ENCODE measurements at places on chromosomes 12 and 14.
A peak's percentile ranks its signal among the peaks of the same experiment; 100 is the strongest.

DNA sequence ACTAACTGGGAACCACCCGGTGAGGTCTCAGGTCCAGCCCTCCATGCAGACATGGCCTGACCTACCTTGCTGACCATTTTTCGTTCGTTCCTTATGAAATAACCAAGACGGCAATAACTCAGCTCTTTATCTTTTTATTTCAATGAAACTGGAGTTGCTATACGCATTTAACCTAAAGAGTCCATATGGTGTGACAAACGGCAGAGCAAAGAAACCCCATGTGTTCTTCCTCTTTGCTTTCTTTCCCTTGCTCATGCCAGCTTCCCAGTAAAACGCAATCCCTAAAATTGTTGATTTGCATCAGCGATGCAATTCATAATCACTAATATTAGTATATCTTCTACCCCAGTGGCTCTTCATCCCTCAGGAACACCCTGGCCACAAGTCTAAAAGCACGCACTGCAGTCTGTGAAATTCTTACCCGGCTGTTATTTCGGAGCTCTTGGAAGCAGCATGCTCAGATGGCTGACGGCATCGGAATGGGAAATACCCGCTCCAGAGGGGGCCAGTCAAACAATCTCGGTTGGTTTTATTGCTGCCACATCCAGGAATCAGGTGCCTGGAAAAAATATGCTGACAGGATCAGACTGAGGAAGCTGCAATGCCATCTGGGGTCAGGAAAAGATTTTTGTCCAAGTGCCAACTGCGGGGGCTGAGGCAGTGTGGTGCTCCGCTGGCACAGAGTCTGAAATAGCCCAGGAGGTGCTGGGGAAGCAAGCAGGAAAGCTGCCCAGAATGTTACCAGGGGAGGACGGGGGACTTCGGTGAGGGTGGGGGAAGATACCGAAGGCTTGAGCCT is 28.2 kb upstream of the KCNA1 start:
- DNase-seq, result no peak

- no peak for DNase-seq
Observed at GRCh38 chr12:94803939-94804338, 153.6 kb upstream of the TMCC3 start.

GRCh38 chr12:53476769-53477209 is 22.5 kb downstream of the MAP3K12 start:
- no peak for DNase-seq

GRCh38 chr12:83186419-83186818 is 499.7 kb downstream of the TMTC2 start:
- DNase-seq, result no peak

- DNase-seq, result no peak
Observed at GRCh38 chr14:50529288-50530179, 2.8 kb downstream of the MAP4K5 start.

DNA sequence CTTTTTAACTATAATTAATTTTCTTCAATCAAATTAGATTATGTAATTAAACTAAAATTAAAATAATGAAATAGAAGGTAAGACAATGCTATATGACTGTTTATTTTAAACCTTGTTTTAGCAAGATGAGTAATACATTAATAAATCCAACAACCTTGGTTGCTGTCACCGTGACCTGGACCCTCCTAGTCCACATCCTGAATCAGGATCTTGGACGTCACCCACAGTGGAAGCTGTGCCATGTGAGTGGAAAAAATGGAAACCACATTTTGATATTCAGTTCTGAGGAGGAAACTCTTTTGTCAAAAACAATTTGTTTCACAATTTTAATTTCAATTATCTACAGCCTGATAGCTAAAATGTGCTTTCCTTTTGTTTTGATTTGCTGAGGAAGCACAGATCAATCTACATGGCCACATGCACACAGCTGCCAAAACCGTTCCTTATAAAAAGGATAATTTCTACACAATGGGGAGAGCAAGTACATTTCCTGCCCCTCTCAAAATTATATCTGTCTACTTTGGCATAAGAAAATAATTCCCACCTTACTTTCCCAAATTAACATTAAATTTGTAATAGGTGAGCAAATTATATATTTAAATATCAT is 255.5 kb downstream of the RASSF9 start:
- DNase-seq, result no peak

- no peak for DNase-seq
Observed at GRCh38 chr12:120799243-120800045, 73.8 kb downstream of the ACADS start.

DNA sequence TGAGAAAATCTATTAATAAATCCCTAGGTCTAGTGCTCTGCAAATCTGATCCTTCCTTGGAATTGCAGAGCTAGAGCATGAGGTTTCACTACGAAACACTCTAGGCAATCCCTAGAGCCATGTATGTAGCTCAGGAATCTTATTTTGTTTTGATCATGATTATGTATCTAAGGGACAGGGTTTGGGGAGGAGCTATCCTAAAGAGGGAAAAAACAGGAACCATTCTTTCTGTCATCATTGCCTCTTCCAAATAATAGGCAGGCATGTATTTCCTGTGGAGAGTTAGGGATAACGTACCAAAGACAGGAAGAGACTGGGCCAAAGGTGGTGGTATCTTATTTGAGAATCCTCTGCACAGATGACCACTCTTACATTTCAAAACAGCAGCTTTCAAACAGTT is 88.8 kb upstream of the GTF2A1 start:
- no peak for DNase-seq

- peak; percentile 93 for DNase-seq
Observed at GRCh38 chr12:109462868-109463692, 14.0 kb downstream of the KCTD10 start.
